Heart left ventricle (tissue), 16 donors: ENCODE measurements at places on chromosomes 11 and 22. TPM values are rescaled to one million over a fixed set of nuclear protein-coding genes. Genes with fewer than 3 reads are reported as not detected.
A peak's percentile ranks its signal among the peaks of the same experiment; 100 is the strongest.

DNA sequence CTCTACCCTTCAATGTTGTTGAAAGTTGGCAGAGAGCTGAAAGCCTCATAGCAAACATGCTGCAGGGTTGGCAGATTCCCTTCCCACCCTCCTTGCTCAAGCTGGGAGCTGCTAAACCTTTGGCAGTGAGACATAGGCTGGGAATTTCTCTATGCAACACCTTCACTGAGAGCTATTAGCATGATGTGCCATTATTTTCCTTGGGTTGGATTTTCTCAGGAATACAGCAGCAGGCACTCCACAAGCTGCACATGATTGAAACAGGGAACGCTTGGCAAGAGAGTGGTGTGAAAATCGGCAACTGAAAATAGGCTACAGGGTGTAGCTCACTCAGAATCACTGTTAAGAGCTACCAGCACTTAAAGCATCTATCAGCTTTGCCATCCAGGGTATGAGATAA is 9.6 kb upstream of the ALKBH3 start:
- DNase-seq, result no peak

- no peak for DNase-seq
Measured at GRCh38 chr11:57785072-57785471, 23.5 kb downstream of the CTNND1 start.

DNA sequence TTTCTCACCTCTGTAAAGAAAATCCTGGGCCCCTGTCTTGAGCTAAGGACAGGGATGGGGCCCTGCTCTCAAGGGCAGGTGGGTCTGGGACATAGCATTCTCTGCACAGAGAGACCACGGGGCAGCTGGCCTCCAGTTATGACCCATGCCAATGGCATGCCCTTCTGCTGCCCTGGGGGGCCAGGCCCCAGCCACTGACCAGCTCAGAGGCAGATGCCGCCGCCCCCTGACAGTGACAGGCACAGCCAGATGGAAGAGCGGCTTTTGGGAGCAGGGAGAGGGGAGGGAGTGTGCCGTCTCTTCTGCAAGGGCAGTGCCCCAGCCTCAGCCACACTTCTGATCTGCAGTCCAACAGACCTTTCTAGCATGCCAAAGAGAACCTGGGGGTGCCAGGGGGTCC is 114.8 kb upstream of the NAV2 start:
- DNase-seq, result no peak

GRCh38 chr22:50297510-50298265 is 9.8 kb downstream of the PLXNB2 start:
- no peak for DNase-seq

- DNase-seq, result no peak
Measured at GRCh38 chr11:75435571-75435925, 2.5 kb upstream of the KLHL35 start.

DNA sequence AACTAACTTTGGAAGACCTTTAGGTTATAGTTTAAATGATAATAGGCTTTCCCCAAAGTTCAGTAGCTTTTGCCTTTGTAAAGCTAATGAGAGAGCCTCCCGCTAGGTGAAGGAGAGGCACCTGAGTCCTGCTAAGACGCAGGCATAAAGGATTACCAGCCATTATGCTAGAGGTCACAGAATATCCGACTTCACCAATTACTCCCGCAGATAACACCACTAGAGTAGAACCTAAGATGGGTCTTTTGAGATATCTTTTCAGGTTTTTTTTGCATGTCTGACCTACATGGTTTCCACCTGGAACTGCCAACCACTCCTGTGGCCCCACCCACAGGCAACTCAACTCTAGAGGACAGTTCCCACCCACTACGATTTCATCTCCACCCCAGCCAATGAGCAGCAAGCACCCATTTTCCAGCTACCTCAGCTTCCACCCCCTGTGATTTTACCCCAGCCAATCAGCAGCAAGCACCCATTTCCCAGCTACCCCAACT is 314.3 kb downstream of the BRD1 start:
- DNase-seq, result no peak

- DNase-seq, result no peak
Measured at GRCh38 chr22:40782521-40782920, 36.6 kb downstream of the SLC25A17 start.

DNA sequence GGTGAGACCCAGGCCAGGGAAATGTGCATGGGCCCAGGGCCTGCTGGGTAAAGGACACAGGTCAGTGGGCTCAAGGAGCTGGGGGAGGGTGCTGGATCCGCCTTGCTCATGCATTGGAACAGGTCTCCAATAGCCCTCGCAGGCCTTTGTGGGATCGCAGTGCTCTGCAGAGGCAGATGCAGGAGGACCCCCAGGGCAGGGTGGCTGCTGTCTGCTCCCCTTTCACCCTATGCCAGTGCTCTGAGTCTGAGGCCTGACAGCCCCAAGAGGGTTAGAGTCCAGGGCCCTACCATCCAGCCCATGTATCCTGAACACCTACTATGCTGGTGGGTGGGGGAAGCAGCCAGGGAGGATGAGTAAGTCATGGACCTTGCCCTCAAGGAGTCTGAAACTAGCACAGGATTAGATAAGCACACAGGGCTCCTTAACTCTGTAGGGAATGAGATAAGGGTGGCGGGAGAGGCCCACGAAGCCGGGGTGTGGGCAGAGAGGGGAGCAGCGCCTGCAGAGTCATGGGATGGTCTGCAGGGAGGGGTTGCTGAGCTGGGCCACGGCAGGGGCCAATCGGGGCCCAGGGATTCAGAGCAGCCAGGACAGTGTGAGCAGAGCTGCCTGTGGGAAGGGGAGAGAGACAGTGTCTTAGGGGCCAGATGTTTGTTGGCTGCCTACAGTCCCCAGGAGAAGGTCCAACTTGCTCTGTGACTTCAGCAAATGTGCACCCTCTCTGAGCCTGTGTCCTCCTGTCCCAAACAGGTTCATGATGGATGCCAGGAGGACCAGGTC is 10.5 kb upstream of the EHD1 start:
- no peak for DNase-seq

- no peak for DNase-seq
Measured at GRCh38 chr22:19518635-19519034, 5.6 kb downstream of the CLDN5 start.

- no peak for DNase-seq
Measured at GRCh38 chr22:49446759-49447710, 380.6 kb downstream of the BRD1 start.

DNA sequence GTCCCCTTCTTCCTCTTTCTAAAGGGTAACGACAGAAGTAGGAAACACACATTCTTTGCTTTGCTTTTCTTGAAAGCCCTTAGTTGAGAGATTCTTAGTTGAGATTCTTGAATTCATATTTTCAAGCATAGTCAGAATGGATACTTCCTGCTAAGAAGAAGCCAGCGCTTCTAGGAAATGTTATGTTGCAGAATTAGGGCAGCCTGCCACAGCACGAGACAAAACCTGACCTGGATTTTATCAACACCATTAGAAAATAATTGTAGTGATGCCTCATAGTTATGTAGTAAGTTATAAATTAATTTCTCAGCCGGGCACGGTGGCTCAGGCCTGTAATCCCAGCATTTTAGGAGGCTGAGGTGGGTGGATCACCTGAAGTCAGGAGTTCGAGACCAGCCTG is 37.9 kb upstream of the NUP160 start:
- no peak for DNase-seq

- no peak for DNase-seq
Measured at GRCh38 chr11:128608746-128609407, 21.5 kb upstream of the ETS1 start.

GRCh38 chr11:134660416-134660815 is 248.4 kb upstream of the B3GAT1 start:
- no peak for DNase-seq

DNA sequence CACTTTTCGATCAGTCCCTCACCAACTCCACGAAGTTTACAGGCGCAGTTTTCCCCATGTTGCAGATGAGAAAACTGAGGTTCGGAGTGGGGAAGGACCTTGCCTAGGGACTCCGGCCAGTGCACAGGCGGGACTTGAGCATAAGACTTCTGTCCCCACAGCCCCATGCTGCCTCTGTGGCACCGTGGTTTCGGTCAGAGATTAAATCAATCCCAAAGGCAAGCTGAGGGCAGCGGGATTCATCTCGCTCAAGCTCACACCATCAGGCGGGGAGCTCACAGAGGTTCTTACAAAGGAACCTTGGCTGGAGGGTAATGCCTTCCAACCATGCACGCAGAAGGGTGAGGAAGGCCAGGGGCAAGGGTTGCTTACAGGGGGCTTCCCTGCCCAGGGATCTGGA is 115.5 kb downstream of the PHF21B start:
- DNase-seq, result no peak

DNA sequence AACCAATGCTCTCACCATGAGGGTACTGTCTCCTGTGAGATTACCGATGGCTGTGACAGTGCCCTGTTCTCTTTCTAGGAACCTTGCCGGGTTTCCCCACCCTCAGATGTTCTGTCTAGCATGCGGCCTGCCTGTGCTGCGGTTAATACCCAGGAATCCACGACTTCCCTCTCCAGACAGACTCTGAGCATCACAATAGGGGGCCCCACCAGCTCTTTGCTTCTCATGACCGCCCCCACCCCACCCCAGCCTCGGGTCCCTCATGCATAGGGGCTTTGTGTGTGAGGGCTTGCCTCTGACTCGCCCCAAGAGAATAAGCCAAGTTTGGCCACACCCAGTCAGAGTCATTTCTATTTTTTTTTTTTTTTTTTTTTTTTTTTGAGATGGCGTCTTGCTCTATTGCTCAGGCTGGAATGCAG is 10.3 kb downstream of the PARVG start:
- no peak for DNase-seq

DNA sequence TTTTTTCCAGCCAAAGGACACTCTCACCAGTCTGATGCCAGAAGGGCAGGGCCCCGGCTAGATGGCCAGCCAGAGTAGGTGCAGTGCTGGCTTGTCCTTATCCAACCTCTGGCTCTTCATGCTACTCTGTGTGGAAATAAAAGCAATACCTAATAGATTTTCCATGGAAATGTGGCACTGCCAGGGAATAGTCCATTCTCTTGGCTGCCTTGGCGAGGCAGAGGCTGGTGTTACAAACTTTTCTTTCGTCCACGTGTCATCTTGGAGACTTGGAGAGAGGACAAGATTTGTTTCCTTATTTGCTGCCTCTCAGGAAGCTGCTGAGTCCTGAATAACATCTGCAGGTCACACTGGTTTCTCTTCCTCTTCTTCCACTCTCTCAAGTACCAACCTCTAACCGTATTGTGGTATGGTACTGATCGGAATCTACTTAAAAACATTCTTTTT is 17.2 kb upstream of the C1QTNF4 start:
- DNase-seq, result no peak

GRCh38 chr11:133339495-133340140 is 192.7 kb downstream of the OPCML start:
- DNase-seq, result no peak

- no peak for DNase-seq
Measured at GRCh38 chr22:50105208-50106100, 15.6 kb downstream of the MOV10L1 start.

GRCh38 chr11:10181811-10182210 is 112.2 kb downstream of the SBF2 start:
- DNase-seq, result no peak

DNA sequence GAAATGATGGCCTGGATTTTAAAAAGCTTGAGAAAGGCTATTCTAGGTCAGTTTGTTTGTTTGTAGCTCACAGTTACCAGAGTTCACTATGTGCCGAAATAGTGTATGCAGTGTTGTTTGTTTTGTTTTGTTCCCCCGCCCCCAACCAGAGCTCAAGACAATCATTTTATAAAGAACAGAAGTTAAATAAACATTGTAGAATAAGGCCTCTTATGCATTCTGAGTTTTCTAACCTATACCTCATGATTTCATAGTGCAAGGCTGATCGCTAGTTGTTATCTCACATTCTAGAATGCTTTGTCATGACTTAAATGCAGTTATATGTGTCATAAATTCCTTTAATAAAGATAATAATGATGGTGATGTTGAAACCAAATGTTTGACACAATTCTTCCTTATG is 7.8 kb downstream of the KCNA4 start:
- DNase-seq, result no peak

DNA sequence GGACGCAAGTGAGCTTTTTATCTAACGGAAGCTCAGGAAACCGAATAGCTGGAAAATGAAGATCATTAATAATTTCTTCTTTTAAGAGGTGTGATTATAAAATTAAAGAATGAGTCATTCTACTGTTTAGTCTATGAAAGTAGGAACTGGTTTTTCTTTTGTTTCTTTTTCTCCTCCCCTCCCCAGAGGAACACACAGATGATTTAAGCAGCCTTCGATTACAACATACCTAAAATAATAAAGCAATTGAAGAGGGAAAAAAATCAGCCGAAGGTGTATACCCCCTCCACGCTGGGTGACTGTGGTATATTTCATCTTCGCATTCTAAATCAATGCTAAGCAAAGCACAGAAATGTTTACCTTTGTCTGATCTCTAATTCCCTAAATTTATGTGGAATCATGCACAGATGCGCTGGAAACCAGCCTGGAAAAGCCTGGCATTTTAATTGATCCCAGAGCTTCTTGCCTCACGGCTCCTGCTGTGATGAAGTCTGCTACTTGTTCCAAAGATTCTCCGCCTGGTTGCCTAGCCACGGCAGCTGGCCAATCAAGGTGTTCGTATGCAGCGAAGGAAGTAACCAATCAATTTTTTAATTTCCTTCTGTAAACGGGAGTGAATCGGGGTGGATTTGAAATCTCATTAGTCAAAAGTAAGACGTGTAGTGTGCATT is 133.9 kb downstream of the FANCF start:
- no peak for DNase-seq

GRCh38 chr11:70153133-70153727 is 49.9 kb upstream of the FADD start:
- no peak for DNase-seq

GRCh38 chr22:20130731-20131596 is 640 bp upstream of the ZDHHC8 start:
- DNase-seq, result peak; percentile 96

DNA sequence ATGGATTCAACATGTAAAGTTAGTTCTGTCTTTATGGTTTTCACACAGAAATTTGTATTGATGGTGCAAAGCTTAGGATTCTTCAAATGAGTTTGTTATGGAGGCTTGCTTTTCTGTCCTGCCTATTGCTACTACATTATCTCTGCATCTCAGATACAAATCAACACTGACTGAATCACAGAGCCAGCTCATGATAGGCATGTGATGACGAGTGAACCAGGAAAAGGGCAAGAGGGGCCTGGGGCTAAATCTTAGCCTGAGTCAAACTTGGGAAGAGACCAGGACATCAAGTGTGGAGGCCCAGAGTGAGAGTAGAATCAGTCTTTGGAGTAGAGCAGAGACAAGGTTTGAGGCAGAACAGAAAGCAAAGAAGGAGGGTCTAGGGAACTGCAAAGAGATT is 107.1 kb upstream of the CD44 start:
- no peak for DNase-seq

GRCh38 chr11:119169282-119169719 is 776 bp downstream of the NLRX1 start:
- DNase-seq, result peak; percentile 53

The B4GALNT4 gene
- 0.68 TPM for polyA plus RNA-seq

The LINC01488 gene
- not detected for polyA plus RNA-seq

The OR56A1 gene
- not detected for polyA plus RNA-seq

The MISFA gene
- 11.1 TPM for polyA plus RNA-seq

The HEPHL1 gene
- not detected for polyA plus RNA-seq

The OSBP gene
- 12.0 TPM for polyA plus RNA-seq

The ST14 gene
- 0.61 TPM for polyA plus RNA-seq

The FAM180B gene
- 0.15 TPM for polyA plus RNA-seq

The SMC1B gene
- not detected for polyA plus RNA-seq

The ROBO4 gene
- polyA plus RNA-seq, result 21.8 TPM

The CD3E gene
- 0.25 TPM for polyA plus RNA-seq

The TMEM109 gene
- 131 TPM for polyA plus RNA-seq
